ENCODE measurements at places on chromosomes 2 and 18.

DNA sequence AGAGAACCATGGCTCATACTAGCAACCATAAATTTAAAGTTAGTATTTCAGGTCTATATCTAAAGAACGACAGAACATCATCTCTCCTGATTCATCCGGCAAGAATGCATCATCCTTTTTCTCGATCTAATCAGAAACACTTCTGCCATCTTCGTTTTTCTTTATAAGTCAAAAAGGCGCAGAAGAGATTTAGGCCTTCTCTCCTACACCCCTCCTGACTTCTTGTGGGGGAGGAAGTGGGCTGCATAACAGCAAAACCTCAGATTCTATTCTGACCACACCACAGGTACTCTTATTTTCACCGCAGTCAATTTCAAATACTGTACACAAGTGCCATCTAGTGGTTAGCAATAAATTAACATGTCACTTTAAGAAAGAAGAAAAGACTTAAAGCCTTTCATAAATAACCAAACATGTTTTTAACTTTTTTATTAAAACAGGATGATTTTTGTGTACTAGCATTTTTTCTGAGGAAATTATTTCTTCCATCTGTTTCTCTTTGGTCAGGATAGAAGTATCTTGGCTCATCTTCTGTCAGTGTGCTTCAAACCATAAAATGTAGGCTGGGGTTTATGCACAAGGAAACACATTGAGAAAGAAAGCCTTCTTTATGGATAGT, 48.4 kb upstream of the PIK3C3 start:
- no peak for DNase-seq

GRCh38 chr18:62702259-62702658, 13.1 kb upstream of the PHLPP1 start:
- DNase-seq: no peak

DNA sequence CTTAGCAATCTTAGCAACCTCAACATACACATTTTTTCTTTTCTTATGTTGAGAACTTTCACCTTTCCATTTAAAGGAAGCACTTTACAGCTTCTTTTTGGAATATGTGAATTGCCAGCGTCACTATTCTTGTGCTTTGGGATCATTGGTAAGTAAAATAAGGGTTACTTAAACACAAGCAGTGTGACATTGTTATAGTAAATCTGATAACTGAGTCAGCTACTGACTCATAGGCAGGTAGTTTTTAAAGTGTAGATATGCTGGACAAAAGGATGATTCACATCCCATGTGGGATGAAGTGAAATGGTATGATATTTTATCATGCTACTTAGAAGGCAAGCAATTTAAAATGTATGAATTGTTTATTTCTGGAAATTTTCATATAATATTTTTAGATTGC, 637.2 kb downstream of the DCDC2C start:
- DNase-seq: no peak

- no peak for DNase-seq
Measured at GRCh38 chr2:217886091-217886490, 116.7 kb downstream of the TNS1 start.

GRCh38 chr2:99496021-99496420, 6.2 kb upstream of the REV1 start:
- no peak for DNase-seq

GRCh38 chr18:64966667-64967066, 784.1 kb upstream of the CDH7 start:
- no peak for DNase-seq

DNA sequence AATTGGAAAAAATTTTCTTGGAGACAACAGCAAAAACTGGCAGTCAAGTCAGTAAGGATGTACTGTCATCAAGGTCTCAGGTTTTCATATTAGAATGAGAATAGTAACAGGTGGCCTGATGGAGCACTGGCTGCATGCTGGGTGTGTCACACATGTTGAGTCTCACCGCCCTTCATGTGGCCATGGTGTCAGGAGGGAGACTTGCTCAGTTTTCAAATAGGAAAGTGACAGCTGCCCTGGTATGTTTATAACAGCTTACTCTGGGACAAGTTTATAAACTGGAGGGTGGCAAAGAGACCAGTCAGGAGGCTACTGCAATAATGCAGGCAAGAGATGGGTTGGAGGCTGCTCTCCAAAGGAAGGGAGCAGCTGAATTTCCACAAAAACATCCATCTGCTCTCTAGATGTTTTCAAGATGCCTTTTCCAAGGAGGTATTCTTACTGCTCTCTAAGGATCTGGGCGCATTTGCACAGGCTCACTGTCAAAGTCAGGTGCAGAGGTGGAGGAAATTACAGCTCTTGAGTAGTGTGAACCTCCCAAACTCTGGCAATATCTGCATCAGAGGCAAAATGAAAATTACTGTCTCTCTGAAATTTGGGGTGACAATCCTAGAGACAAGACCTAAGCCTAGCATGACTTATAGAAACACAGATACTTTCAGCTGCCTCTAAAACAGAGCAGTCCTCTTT, 321.9 kb upstream of the RAB12 start:
- no peak for DNase-seq
